Hematopoietic multipotent progenitor cell treated with erythropoietin and hydrocortisone succinate and interleukin-3 and kit ligand, for 8 days (in vitro differentiated cells): ENCODE measurements at places on chromosomes 5 and 9.

DNA sequence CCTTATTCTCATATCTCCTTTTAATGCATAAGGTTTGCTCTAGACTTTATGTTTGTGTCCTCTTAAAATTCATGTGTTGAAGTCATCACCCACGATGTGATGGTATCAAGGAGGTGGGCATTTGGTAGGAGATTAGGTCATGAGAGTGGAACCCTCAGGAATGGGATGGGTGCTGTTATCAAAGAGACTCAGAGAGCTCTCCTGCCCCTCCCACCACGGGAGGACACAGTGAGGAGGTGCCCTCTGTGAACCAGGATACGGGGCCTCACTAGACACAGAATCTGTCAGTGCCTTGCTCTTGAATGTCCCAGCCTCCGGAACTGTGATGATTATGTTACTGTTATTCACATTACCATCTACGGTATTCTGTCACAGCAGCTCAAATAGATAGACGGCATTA lies 359.0 kb downstream of the IRX1 start:
- DNase-seq: peak; percentile 6

- no peak for DNase-seq
These were observed 172.8 kb downstream of the AUH start for GRCh38 chr9:91188719-91189590.

DNA sequence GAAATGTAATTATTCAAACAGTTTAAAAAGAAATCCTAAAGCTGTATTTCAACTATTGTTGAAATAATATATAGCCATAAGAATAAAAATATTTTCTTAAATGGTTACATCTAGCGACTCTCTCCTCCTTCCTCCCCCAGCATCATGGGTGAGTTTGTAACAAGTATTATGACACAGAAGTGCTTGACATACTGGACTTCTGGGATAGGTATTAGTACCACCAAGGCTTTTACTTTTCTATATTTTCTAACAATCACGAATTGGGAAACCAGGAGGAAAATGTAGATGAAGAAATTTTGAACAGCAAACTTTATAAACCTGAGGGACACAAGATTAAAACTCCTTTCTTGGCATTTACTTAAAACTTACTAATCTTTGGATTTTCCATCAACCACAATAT lies 4.4 kb downstream of the RORB start:
- DNase-seq: no peak

DNA sequence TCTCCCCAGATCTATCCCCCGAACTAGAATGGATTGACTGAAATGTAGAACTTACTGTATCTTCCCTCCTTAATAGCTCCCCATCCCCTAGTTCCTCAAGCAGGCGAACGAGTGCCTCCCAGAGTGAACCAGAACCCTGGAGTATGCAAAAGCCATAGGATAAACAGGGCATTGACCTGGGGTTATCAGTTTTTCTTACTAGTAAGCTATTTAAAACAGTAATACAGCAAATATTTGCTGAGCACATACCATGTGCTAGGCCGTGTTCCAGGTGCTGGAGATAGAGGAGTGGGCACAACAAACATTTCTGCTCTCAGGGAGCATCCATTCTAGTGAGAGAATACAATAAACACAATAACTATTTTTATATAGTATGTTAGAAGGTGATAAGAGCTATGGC lies 1.8 kb downstream of the SKP2 start:
- no peak for DNase-seq

DNA sequence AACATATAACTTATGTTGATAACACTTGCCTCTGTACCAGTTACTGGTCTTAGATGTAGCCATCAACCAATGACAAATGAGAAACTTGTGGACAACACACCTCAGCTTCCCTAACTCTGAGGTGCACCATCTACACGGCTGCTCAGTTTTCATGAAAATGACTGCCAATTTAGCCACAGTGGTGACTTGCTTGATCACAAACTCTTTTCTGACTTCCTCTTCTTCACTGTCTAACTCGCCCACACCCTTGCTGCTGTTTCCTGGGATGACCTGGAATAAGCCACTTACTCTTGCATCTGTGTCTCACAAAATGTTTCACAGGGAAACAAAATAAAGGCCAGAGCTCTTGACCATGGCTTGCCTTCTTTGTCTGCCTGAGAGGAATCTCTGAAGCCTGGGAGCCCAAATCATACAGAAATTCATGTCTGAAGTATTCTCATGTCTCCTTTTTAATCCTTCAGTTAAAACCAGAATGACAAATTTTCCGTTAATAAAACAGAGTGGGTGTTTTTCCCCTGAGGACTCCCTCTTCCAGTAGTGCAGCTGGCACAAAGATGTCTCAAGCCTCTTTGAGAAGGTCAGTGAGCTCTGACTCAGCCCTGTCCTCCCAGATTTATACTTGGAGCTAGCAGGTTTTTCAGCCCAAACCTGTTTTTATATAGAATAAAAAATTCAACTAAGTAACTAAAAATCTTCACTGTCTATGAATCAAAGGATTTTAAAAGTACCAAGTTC lies 126.5 kb upstream of the PAM start:
- DNase-seq: no peak

GRCh38 chr9:103533318-103533717 lies 538.2 kb downstream of the CYLC2 start:
- DNase-seq: no peak

- no peak for DNase-seq
These were observed 18.8 kb downstream of the RGS3 start for GRCh38 chr9:113482341-113482740.

- no peak for DNase-seq
These were observed 767 bp downstream of the RALGPS1 start for GRCh38 chr9:126915281-126915816.

DNA sequence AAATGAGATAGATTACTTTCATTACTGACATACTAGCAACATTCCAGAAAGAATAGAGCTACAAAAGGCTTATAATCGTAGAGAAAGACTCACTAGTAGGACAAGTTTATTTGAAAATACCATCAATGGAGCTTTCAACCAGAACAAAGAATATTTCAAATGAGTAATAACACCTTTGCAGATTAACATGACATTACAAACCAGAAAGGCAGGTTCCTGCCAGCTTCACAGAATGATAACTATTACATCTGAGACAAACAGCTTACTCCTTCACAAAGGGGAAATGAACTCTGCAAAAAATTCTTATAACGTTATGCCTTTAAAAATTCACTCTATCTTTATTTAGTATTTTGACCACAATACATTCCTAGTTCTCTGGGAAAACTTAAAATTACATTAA lies 103.1 kb downstream of the EPB41L4A start:
- DNase-seq: no peak

DNA sequence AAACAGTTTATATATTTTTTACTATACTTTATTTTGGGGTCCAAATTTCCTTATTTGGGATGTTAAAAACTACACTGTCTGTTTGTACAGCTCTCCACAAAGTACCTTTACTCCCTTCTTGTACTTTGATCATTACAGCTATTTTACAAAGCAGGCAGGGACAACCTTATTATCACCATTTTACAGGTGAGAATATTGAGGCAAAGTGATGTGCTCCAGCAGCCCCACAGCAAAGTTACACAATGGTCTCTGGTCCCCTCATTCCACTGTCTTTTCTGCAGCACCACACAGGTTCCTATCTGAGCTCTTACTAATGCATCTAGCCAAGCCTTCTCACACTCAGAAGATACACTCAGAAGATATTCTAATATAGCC lies 457.3 kb downstream of the RASEF start:
- DNase-seq: no peak

DNA sequence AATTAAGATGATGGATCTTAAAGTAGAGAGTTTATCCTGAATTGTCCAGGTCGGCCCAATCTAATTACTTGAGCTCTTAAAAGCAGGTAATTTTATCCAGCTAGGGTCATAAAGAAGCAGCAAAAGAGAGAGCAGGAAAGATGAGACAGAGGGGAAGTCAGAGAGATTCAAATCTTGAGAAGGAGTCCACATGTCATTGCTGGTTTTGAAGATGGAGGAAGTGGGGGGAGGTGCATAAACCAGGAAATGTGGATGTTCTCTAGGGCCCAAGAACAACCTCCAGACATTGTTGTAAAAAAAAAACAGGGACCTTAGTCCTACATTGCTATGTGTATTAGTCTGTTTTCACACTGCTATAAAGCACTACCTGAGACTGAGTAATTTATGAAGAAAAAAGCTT lies 66.4 kb downstream of the SLCO4C1 start:
- peak; percentile 6 for DNase-seq

GRCh38 chr9:77017505-77017894 lies 2.0 kb upstream of the FOXB2 start:
- DNase-seq: no peak

- DNase-seq: no peak
These were observed 18.9 kb upstream of the PFDN1 start for GRCh38 chr5:140321796-140322195.

DNA sequence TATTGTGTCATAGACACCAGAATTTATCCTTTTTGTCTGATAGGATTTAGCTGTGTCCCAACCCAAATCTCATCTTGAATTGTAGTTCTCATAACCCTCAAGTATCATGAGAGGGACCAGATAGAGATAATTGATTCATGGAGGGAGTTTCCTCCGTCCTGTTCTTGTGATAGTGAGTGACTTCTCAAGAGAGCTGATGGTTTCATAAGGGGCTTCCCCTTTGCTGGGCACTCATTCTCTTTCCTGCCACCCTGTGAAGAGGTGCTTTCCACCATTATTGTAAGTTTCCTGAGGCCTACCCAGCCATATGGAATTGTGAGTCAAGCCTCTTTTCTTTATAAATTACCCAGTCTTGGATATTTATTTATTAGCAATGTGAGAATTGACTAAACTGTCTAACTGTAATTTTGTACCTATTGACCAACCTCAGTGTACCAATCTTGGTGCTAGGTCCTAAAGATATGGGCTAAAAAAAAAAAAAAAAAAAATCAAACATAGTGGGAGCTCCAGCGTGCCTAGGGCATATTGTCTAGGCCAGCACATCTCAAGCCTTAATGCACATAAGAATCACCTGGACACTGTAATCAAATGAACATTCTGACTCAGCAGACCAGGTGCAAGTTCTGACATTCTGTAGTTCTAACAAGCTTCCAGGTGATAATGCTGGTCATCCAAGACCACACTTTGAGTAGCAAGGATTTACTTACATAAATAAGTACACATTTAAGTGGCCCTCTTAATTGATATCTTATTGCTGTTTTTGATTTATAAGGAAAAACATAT lies 30.5 kb downstream of the ST8SIA4 start:
- DNase-seq: no peak
